Activated CD4-positive, alpha-beta T cell treated with anti-CD3 and anti-CD28 coated beads, Interleukin-2, amount 10 ng/mL, durations not matched to agents 7 days and 5 days (primary cell): ENCODE measurements at places on chromosomes 12 and 14.
A peak's percentile ranks its signal among the peaks of the same experiment; 100 is the strongest.

DNA sequence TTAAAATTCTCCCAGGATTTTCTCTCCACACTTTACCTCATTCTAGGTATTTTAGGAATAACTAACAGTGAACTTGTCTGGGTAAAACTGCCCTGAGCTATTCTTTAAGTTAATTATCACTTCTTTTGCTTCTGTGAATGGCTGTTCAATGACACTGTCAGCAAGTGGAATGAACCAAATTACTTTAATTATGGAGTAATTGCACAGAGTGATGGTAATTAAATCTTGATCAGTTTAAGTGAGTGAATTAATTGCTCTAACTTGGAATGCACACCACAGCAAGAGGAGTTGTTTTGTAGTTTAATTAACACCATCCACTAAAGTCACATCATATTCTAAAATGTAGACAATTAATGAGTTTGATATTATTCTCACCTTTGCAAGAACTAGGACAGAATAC lies 36.2 kb upstream of the TMEM260 start:
- no peaks in the 10 kb centered on the region for H3K36me3 ChIP-seq
- no peak overlapping the region for H3K4me3 ChIP-seq
- no peaks in the 10 kb centered on the region for H3K27me3 ChIP-seq
- no peak for DNase-seq

DNA sequence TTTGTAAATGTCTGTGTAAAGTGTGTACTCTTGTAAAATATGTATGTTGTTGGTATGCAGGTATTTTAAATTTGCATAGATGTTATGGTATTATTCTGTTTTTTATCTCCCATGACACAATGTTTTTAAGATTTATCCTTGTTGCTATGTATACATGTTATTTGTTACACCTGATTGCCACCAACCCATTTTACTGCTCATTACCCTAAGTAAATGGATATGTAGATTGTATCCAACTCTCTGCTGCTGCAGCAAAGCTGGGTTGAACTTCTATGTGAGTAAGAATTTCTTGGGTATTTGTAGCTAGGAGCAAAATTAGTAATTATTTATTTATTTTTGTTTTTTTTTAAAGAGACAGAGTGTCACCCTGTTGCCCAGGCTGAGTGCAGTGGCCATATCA lies 6.2 kb downstream of the APAF1 start:
- peaks cover 31% of the 10 kb centered on the region for H3K36me3 ChIP-seq
- DNase-seq: no peak
- H3K27ac ChIP-seq: no peak overlapping the region

DNA sequence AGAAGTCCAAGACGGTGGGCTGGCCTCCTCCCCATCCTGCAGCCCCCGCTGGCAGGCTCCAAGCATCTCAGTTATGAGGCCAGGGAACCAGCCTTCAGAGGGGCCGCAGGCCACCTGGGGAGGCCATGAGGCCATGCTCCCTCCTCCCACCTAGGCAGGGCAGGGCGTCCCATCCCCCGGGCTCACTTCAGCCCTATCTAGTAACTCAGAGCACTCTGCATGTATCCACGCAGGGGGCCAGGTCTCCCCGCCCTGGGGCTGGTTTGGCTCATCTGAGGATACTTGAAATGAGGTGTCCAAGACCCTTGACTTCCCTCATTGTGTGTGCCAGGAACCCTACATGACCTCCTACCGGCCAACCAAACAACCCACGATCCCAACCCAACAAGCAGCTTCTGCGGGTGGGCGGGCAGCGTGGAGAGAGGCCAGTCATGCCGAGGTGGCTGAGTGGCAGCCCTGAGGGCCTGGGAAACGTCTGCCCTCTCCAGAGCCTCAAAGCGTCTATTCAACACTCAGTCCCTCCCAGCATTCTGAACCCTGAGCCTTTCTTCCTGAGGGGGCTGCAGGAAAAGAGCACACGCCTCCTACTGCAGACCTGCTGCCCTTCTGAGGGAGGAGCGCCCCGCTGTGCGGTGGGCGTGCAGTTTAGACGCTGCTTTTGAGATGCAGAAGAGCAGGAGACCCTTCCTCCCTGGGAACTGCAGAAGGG lies 16.8 kb downstream of the ISCA2 start:
- peaks cover 24% of the 10 kb centered on the region for H3K27me3 ChIP-seq
- H3K36me3 ChIP-seq: no peaks in the 10 kb centered on the region
- no peak for DNase-seq
- no peak overlapping the region for H3K27ac ChIP-seq

DNA sequence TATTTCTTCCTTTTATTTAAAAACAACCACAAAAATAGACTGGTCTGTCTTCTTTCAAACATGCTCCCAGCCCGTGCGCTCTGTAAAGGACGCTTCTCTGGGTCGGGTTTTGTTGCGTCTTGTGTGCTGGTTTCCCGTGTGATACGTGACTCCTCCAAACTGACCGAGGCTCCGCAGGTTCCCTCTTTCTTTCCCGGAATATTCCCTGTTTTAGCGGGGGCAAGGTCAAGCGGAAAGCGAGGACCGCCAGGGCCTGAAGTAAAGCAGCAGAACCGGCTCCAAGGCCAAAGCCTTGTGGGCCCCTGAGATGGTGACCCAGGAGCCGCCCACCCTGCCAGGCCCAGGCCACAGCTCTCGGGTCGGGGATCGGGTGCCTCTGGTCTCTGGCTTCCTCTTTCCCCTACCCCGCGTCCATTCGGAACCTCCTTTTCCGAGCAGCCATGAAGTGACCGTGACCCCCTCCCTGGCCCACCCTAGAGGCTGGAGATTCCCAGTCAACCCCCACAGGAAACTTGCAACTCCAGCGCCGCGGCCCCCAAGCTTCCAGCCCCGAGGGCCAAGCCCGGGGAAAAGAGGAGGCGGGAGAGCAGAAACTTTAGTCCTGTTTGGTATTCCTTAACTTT lies 885 bp upstream of the HOXC10 start:
- H3K27me3 ChIP-seq: peaks cover 96% of the 10 kb centered on the region
- H3K4me3 ChIP-seq: no peak overlapping the region
- peak overlapping the region; percentile 25 for H3K27ac ChIP-seq

- peaks cover 7% of the 10 kb centered on the region for H3K4me1 ChIP-seq
- H3K27me3 ChIP-seq: peaks cover 47% of the 10 kb centered on the region
- H3K4me3 ChIP-seq: peak within 1 kb of the TSS; percentile 71
- peak; percentile 29 for DNase-seq
- H3K36me3 ChIP-seq: no peaks in the 10 kb centered on the region
These were observed at the start of gene PPM1H for GRCh38 chr12:62934799-62935674. PPM1H (minus strand) TSS chr12:62935150; CDS start chr12:62934736, 414 bp downstream.

DNA sequence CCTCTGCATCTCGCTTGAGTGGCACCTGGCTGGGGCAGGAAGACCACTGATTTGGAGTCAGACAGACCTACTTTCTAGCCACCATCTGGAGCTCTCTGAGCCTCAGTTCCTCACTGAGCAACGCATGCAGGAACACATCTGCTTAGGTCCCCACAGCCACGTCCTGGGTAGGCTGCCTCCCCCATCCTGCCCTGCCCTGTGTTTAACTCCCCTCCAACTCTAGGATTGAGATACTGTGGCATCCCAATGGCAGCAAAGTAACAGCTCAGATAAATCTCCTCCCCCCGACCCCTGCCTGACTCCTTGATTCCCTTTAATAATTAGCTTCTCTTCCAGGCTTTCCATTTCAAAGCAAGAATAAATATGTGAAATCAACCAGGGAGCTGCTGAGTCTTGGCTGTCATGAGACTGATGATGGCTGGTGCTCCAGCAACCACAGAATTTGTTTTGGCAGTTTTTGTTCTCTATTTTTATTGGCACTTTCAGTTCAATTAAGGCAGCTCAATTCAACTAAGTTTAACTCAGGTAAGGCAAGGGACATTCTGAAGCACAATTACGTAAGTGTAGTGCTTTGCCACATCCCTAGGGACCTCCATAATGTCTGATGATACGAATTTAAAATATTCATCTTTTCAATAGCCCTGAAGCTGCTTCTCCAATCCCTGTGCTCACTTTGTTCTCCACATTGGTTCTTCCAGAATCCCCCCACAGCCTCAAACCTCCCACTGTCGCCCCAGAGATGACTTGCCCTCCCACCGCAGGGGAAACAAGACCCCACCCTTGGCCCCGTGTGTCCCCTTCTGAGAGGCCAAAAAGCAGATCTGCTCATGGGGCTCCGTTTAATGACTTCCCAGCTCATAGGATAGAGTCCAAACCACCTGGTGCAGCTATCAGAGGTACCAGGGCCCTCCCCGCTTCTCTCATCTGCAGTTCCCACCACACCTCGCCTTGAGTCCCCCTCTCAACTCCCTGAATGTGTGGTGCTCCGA lies 58.2 kb downstream of the ESR2 start:
- no peak for DNase-seq
- peak overlapping the region; percentile 20 for H3K27ac ChIP-seq
- no peak overlapping the region for H3K4me3 ChIP-seq
- H3K36me3 ChIP-seq: peaks cover 8% of the 10 kb centered on the region
- H3K27me3 ChIP-seq: peaks cover 2% of the 10 kb centered on the region

GRCh38 chr12:20370014-20370386 lies 1.7 kb downstream of the PDE3A start:
- no peak overlapping the region for H3K27ac ChIP-seq
- H3K4me3 ChIP-seq: no peak overlapping the region
- no peaks in the 10 kb centered on the region for H3K36me3 ChIP-seq

- H3K4me3 ChIP-seq: no peak overlapping the region
- no peak overlapping the region for H3K27ac ChIP-seq
- H3K4me1 ChIP-seq: no peaks in the 10 kb centered on the region
- no peaks in the 10 kb centered on the region for H3K36me3 ChIP-seq
These were observed 9.3 kb downstream of the EML1 start for GRCh38 chr14:99802301-99803105.

DNA sequence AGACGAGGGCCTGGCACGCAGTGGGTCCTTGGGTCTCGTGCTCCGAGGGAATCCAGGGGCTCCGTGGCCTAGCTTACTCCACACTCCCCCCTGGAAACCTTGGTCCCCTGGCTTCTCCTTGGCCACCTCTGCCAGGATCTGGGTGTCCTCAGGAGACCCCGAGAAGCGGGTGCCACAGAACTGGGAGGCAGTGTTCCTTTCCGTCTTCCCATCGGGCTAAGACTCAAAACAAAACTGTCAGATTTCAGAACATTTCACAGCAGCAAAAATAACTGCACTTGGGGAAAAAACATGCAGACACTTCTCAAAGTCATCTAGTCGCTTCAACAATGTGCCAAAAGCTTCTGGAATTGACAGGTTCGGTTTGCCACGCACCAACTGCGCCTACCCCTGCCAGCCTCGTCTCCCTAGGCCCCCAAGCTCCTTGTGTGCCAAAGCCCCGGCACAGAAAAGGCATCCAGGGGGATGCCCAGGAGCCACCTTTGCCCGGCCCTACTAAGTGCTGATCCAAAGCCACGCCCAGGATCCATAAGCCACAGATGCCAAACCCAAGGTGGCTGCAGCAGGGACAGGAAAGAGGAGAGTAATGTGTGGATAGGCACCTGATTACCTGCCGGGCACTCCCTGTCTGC lies 58.4 kb upstream of the DIO3 start:
- no peaks in the 10 kb centered on the region for H3K27me3 ChIP-seq
- H3K27ac ChIP-seq: peak overlapping the region; percentile 36
- DNase-seq: no peak
- no peaks in the 10 kb centered on the region for H3K4me1 ChIP-seq
- no peaks in the 10 kb centered on the region for H3K36me3 ChIP-seq

- H3K4me3 ChIP-seq: no peak overlapping the region
- H3K27ac ChIP-seq: no peak overlapping the region
- no peaks in the 10 kb centered on the region for H3K36me3 ChIP-seq
- H3K27me3 ChIP-seq: no peaks in the 10 kb centered on the region
- DNase-seq: no peak
These were observed 105.3 kb downstream of the GRIP1 start for GRCh38 chr12:66573605-66574004.

DNA sequence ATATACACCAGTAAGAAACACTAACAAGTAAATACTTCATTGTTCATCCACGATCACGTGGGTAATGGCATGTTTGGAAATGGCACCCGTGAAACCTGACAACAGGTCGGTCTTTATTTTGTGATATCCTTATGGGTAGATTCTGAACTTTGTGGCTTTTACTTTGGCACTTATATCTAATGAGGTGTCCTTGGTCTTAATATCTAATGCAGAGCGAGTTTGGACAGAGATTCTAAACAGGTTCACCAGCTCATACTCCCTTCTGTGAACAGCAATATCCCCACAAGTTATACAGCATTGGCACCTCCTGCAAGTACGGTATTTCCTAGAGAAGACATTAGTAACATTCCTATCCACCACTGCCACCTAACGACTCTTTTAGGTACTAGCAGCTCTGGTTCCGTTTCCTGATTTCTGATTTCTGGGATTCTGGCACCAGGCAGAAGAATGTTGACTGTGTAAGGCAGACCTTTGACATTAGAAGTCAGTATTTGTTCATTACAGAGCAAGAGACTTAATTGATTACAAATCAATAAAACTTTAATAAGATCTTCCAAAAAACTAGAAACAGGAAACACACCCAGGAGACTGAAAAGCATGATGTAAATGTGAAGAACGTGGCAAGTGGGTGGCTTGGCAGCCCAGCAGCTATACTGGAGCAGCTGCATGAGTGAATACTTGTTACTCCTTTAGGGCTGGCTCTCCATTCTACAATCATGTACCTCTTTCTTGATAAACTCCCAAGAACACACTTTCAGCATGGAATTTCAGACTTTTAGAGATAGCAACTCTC lies 2.5 kb downstream of the ANG start:
- DNase-seq: peak; percentile 59
- no peak overlapping the region for H3K27ac ChIP-seq
- peaks cover 20% of the 10 kb centered on the region for H3K4me1 ChIP-seq
- H3K36me3 ChIP-seq: no peaks in the 10 kb centered on the region
- no peaks in the 10 kb centered on the region for H3K27me3 ChIP-seq

DNA sequence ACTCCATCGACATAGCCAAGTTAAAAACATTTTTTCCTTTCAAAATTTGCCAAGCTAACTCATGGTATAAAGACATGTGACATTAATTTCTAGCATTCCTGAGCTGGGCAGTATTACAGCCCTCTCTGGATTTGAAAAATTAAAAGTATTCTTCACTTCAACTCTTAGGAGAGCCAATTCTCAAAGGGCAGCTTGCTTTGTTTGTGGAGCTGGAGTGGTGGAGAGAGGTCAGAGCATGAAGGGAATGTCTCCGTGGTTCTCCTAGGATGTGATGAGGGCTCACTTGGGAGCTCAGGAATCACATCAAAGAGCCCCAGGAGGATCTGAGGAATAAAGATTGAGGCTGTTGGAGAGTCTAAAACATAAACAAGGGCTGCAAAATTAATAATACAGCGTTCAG lies 46.9 kb upstream of the RGS6 start:
- no peak overlapping the region for H3K4me3 ChIP-seq
- H3K27me3 ChIP-seq: peaks cover 7% of the 10 kb centered on the region
- no peaks in the 10 kb centered on the region for H3K36me3 ChIP-seq
- DNase-seq: no peak

- peaks cover 6% of the 10 kb centered on the region for H3K27me3 ChIP-seq
- no peaks in the 10 kb centered on the region for H3K36me3 ChIP-seq
- DNase-seq: no peak
- no peak overlapping the region for H3K27ac ChIP-seq
- H3K4me1 ChIP-seq: no peaks in the 10 kb centered on the region
These were observed 74.4 kb downstream of the ARMH4 start for GRCh38 chr14:58077621-58078020.

GRCh38 chr12:39417916-39418315 lies 25.0 kb downstream of the KIF21A start:
- no peak for DNase-seq
- no peaks in the 10 kb centered on the region for H3K27me3 ChIP-seq
- H3K4me1 ChIP-seq: peaks cover 9% of the 10 kb centered on the region
- no peaks in the 10 kb centered on the region for H3K36me3 ChIP-seq

- no peaks in the 10 kb centered on the region for H3K4me1 ChIP-seq
- no peaks in the 10 kb centered on the region for H3K36me3 ChIP-seq
- H3K27me3 ChIP-seq: peaks cover 1% of the 10 kb centered on the region
- H3K4me3 ChIP-seq: no peak overlapping the region
These were observed 182.9 kb upstream of the FAR2 start for GRCh38 chr12:28966046-28966780.

GRCh38 chr12:124688356-124688992 lies 121.1 kb upstream of the NCOR2 start:
- peaks cover 45% of the 10 kb centered on the region for H3K4me1 ChIP-seq
- H3K36me3 ChIP-seq: peaks cover 2% of the 10 kb centered on the region
- no peak for DNase-seq
- peak overlapping the region; percentile 83 for H3K27ac ChIP-seq
- H3K4me3 ChIP-seq: no peak overlapping the region
